Thyroid gland (tissue), 4 donors: ENCODE measurements at places on chromosomes 1 and 21. TPM values are rescaled to one million over a fixed set of nuclear protein-coding genes. Genes with fewer than 3 reads are reported as not detected.

GRCh38 chr1:224988042-224988441 is 58.6 kb downstream of the DNAH14 start:
- no peak overlapping the region for H3K27ac ChIP-seq
- H3K4me3 ChIP-seq: no peak overlapping the region
- H3K36me3 ChIP-seq: no peaks in the 10 kb centered on the region
- no peaks in the 10 kb centered on the region for H3K27me3 ChIP-seq
- DNase-seq: no peak
- H3K4me1 ChIP-seq: no peaks in the 10 kb centered on the region

The RBP7 gene
- 39.8 TPM for total RNA-seq

The ZBED6 gene
- total RNA-seq: 33.2 TPM

DNA sequence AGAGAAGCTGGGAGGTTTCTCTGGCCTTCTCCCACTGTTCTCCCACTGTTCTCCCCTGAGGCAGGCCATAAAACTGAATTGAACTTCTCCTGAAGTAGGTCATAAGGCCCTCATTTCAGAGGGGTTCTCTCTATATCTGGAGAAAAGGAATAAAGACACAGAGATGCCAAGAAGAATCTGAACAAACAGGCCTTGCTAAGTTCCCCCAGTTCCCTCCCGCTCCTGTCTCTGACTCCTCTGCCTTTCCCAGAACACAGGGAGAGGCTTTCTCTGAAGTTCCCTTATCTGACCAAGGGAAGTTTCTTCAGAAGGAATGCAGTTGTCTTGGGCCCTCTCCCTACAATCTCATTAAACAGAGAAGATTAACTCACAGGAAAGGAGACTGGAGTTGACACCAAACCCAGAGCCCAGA is 83.4 kb downstream of the SLC16A1 start:
- H3K4me3 ChIP-seq: no peak overlapping the region
- H3K36me3 ChIP-seq: no peaks in the 10 kb centered on the region
- H3K27ac ChIP-seq: no peak overlapping the region
- no peak for DNase-seq
- H3K4me1 ChIP-seq: no peaks in the 10 kb centered on the region

The TXNIP gene
- total RNA-seq: 984 TPM

- H3K27ac ChIP-seq: no peak overlapping the region
- no peaks in the 10 kb centered on the region for H3K36me3 ChIP-seq
- peaks cover 20% of the 10 kb centered on the region for H3K4me1 ChIP-seq
- no peak for DNase-seq
- H3K27me3 ChIP-seq: no peaks in the 10 kb centered on the region
- H3K4me3 ChIP-seq: no peak overlapping the region
Measured at GRCh38 chr1:245019910-245020486, 134.8 kb upstream of the KIF26B start.

- no peaks in the 10 kb centered on the region for H3K36me3 ChIP-seq
- H3K4me1 ChIP-seq: peaks cover 4% of the 10 kb centered on the region
- no peak for DNase-seq
- H3K27ac ChIP-seq: no peak overlapping the region
- peaks cover 3% of the 10 kb centered on the region for H3K27me3 ChIP-seq
Measured at GRCh38 chr1:11481019-11481418, 2.1 kb downstream of the DISP3 start.

GRCh38 chr1:227032396-227032795 is 92.3 kb downstream of the COQ8A start:
- no peak overlapping the region for H3K4me3 ChIP-seq
- H3K27me3 ChIP-seq: no peaks in the 10 kb centered on the region
- H3K27ac ChIP-seq: no peak overlapping the region
- no peaks in the 10 kb centered on the region for H3K36me3 ChIP-seq

The S100A4 gene
- 251 TPM for total RNA-seq

GRCh38 chr1:232620356-232620969 is 9.5 kb downstream of the SIPA1L2 start:
- peak; percentile 58 for DNase-seq
- H3K27me3 ChIP-seq: no peaks in the 10 kb centered on the region
- H3K27ac ChIP-seq: peak overlapping the region; percentile 53
- no peaks in the 10 kb centered on the region for H3K36me3 ChIP-seq
